ENCODE measurements at places on chromosomes 6 and 20.

- DNase-seq: no peak
These were observed 61.4 kb downstream of the TXLNB start for GRCh38 chr6:139230391-139230840.

GRCh38 chr6:27500177-27500576, 27.3 kb upstream of the ZNF184 start:
- DNase-seq: no peak

DNA sequence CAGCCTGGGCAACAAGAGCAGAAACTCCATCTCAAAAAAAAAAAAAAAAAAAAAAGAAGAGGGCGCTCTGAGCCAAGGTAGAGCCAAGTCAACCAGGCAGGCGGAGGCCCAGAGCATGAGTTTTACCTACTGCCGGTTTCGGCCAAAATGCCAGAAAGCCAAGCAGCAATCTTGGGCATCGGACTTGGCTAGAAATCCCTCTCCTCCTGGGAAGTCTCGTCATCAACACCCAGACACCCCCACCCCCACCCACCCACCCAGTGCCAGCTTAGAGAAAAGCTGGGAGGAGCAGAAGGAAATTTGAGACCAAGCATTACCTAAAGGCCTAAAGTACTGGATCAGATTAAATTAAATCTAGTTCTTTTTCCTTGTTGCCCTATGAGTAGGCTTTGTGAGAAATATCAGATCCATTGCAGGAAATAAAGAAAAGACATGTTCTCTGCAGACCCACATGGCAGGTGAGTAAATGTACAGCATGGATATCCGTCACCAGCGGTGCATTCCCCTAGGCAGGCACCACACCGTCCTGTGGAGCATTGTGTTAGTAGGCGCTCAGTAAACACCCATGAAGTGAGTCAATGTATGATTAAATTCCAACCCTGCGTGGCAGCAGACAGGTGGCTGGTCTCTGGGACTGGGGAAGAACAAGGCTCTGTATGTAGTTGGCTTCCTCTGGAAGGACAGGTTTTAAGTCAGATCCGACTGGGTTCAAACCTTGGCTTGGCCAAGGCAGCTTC, 21.0 kb downstream of the RIPOR3 start:
- no peak for DNase-seq

GRCh38 chr20:53621482-53622246, 28.0 kb upstream of the ZNF217 start:
- no peak for DNase-seq

DNA sequence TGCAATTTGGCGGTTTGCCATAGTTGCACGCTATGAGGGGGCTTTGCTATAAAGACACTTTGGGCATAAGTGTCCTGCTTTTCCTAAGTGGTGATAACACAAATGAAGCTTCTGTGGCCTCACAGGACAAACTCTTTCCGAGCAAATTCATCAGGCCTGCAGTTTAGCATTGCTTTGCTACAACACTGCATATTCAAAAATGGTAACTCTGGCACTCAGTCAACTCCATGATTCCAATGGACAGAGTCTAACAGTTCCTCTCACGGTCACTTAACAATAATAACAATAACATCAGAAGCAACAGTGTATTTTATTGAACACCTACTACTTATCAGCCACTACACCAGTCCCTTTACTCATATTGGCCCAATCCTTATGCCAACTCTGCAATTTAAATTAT, 222.5 kb downstream of the FRK start:
- DNase-seq: no peak

- no peak for DNase-seq
These were observed 78.8 kb upstream of the TENT5A start for GRCh38 chr6:81831274-81831673.

DNA sequence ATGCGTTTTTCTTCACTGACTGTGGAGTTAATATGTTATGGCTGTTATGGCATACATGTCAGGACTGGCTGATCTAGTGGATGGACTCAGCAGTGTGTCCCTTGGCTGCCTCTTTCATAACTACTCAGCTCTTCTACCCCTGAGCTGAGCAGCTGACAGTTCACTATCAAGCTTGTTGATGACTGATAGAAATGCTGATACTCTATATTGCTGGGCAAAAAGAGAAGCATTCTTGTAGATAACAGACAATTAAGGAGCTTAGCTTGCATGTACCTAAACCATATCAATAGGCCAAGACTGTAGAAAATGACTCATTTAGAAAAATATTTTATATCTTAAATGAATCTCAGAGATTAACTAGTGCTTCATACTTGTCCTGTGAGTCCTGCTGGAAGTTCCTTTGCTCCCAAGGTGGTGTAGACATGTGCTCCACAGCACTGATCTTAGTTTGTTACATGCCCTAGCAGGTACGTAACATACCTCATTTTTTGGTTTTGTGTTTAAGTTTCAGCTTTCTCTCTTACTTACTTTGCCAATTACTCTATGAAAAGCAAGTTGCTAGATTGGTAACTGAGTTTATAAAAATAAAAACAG, 236.9 kb downstream of the GMDS start:
- DNase-seq: no peak

GRCh38 chr6:340991-341827, 48.9 kb downstream of the DUSP22 start:
- no peak for DNase-seq

DNA sequence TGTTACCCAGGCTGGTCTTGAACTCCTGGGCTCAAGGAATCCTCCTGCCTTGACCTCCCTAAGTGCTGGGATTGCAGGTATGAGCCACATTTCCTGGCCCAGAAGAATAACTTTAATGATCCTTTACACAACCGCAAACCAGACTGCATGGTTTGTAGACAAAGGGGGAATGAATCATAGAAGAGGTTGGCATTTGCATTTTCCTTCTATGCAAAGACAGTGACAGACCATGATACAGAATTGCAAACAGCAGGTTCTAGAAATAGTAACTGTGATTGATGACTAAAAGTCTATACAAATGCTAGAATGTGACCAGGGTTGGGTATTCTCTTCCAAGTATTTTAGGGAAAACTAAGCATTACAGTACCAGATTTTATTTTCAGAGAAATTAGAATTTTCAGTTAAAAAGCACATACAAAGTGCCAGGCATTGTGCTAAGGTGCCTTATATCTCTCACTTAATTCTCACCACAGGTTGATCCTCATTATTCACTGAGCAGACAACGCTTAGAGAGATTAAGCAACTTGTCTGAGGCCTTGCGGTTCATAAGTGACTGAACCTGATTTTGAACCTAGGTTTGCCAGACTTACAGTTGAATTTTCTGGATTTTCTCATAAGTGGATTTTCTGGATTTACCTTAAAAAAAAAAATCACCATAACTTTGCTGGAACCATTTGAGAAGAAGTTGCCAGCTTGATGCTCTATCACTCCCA, 146.6 kb downstream of the ZFAND3 start:
- no peak for DNase-seq

All from NCI-H1048 (cell line).